Activated CD4-positive, alpha-beta T cell treated with anti-CD3 and anti-CD28 coated beads, Interleukin-2, amount 50 U/mL, for 24 hours (primary cell): ENCODE measurements at places on chromosomes 12 and 14.

DNA sequence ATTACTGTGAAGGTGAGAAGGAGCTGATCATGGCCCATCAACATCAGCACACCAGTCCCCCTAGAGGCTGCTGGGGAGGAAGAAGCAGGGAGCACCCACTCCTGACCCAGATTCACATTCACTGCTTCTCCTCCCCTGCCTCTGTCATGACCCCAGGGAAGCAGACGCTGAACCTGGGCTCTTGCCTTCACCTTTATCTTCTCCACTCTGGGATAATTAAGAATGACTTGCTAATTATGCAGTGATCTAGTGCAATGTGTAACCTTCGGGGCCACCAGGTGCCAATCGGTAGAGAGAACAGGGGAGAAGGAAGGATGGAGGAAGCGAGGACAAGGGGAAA lies 44.4 kb upstream of the IQSEC3 start:
- no peak for DNase-seq

DNA sequence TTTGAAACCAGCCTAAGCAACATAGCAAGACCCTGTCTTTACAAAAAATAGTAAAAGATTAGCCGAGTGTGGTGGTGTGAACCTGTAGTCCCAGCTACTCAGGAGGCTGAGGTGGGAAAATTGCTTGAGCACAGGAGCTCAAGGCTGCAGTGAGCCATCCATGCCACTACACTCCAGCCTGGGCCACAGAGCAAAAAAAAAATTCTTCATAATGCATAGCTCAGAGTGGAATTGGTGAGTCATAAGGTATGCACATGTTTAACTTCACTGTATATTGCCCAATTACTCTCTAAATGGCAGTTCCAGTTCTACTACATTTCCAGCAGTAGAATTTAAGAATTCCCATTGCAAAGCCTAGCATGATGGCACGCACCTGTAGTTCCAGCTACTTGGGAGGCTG lies 26.8 kb upstream of the CLIP1 start:
- no peak for DNase-seq

DNA sequence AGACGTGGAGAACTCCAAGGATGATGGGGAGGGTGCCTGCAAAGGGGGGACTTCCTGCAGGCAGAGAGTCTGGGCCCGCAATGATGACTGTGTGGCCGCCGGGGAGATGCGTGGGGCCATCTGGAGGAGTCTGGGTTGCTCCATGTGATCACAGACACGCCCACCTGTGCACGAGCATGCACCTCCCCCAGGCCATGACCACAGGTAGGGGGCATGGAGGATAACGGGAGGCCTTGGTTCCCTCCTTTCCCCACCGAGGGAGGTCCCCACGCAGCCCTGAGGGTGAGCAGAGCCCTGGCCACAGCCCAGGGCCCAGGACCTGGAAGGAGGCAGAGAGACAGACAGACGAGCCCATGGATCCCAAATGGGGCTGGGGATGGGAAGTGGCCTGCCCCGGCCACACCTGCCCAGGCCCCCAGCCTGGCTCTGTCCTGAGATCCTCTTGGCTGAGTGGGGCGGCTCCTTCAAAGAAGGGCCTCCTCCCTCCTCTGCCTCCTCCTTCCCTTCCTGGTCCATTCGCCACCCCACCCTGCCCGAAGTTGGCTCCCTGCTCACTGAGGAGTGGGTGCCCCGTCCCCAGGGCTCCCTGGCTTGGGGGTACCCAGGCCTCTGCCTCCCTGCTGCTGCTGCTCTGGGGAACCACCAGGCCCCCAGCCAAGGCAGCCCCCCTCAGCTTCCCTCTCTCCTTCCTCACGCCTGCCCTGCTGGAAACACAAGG lies 138.2 kb downstream of the CALM1 start:
- no peak for DNase-seq

DNA sequence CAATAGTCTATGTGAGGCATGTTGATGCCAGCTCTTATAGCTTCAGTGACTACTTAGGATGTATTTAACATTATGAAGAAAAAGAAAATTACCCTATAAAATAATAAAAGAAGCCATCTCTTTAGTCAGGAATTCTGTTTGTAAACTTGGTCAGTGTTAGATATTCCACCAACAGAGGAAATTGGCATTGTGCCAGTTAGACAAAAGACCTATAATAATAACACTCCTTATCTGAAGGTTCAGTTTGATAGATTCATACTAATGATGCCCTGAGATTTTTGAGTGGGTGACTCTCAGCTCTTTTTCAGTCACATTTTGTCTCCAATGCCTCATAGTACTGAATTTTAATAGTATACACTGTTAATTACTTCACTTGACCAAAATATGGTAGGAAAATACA lies 6.6 kb downstream of the SYT10 start:
- no peak for DNase-seq

- DNase-seq, result peak; percentile 65
Measured at GRCh38 chr12:89756585-89757398, 48.2 kb upstream of the ATP2B1 start.

- DNase-seq, result no peak
Measured at GRCh38 chr14:79453276-79453675, 758.0 kb downstream of the DIO2 start.

- no peak for DNase-seq
Measured at GRCh38 chr12:93319523-93320050, 58.1 kb upstream of the NUDT4 start.
